Activated CD4-positive, alpha-beta T cell treated with anti-CD3 and anti-CD28 coated beads, Interleukin-2, Interleukin-4, amounts not matched to agents 100 ng/mL and 50 ng/mL, durations not matched to agents 16 hours and 8 hours (primary cell): ENCODE measurements at places on chromosomes 1 and 21.

- no peak for DNase-seq
Observed at GRCh38 chr21:43654806-43655489, 4.3 kb downstream of the HSF2BP start.

DNA sequence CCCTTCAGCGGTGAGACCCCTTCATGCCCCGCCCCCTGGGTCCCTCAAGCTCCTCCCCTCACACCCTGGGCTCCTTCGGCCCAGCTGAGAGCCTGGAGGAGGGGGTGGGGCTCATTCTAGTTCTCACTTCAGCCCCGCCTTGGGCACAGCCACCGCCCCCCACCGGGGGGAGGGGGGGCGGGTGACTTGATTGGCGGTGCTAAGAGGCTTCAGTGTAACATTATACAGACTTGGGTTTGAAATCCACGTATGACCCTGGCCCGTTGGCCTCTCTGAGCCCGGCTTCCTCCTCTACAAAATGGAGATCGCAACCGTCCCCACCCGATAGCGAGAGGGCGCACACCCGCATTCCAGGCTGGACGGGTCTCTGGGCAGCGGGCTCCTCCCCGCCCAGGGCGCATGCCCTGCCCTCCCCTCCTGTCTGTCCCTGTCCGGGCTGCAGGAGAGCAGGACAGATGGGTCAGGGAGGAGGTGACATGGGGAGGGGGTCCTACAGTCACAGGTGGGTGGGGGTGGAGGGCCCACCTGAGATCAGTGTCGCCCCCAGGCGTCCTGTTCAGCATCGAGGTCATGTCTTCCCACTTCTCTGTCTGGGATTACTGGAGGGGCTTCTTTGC, 5.1 kb downstream of the CLCNKB start:
- DNase-seq = peak; percentile 9

- DNase-seq = no peak
Observed at GRCh38 chr1:34697818-34698217, 57.0 kb upstream of the GJB5 start.

GRCh38 chr1:46479744-46480350, 9.8 kb upstream of the DMBX1 start:
- DNase-seq = no peak

DNA sequence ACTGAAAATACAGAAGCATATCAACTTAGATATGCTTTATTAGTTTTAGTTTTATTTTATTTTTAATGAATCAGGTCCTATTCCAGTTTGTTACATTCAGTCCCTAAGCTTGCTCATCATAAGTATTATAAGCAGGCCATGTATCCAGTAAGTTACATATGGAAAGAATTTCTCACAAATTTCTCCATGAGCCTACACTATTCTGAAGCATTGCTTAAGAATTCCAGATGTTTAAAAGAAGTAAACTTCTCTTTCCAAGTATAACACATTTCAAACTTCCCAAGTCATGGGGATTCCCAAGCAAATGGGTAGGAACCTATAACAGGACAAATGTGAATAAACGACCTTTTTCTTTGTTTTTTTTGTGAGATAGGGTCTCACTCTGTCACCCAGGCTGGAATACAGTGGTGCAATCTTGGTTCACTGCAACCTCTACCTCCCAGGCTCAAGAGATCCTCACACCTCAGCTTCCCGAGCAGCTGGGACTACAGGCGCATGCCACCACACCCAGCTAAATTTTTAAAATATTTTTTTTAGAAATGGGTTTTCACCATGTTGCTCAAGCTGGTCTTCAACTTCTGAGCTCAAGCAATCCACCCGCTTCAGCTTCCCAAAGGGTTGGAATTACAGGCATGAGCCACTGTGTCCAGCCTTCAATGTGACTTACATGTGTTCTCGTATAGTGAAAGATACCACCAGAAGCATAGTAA, 39.0 kb downstream of the ST7L start:
- DNase-seq = no peak

DNA sequence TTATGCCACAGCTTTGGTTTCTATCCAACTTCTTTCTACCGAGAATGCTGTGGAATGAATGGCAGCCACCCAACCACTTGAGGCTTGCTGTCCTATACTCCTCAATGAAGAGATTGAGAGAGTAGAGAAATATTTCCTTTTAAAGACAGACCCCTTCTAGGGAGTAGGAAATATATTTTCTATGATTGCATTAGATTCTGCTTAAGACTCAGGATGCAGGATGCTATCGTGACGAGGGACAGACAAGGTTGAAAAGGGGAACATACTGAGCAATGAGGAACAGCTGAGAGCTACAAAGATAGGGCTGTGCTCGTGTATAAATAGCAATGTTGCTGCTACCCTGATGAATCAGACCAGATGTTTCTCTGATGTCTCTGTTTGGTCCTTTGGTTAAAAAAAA, 7.1 kb upstream of the RASAL2 start:
- DNase-seq = no peak

DNA sequence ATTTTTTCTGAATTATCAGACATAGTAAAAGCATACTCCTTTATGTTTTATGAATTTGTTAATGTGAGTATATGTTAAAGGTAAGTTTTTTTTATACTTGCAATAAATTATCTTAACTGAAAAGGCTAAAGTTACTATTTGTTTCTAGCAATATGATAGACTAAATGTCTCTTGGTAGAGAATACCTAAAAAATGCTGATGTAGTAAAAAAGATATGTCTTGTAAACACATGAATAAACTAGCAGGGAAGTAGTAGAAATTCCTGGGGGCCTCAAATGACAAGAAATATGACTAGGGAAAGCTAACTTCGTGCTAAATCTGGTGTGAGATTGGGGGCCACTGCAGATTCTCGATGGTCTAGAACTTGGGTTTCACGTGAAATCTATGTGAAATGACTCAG, 188.1 kb upstream of the CACNA1E start:
- no peak for DNase-seq

DNA sequence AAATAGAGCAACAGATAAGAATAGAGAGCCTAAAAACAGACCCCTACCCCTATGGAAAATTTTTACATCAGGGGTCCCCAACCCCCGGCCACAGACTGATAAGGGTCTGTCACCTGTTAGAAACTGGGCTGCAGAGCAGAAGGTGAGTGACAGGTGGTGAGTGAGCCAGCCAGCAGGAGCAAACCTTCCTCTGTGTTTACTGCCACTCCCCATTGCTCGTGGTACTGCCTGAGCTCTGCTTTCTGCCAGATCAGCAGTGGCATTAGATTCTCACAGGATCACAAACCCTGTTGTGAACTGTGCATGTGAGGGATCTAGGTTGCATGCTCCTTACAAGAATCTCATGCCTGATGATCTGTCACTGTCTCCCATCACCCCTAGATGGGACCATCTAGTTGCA, 174.1 kb downstream of the FOXD2 start:
- DNase-seq = no peak

DNA sequence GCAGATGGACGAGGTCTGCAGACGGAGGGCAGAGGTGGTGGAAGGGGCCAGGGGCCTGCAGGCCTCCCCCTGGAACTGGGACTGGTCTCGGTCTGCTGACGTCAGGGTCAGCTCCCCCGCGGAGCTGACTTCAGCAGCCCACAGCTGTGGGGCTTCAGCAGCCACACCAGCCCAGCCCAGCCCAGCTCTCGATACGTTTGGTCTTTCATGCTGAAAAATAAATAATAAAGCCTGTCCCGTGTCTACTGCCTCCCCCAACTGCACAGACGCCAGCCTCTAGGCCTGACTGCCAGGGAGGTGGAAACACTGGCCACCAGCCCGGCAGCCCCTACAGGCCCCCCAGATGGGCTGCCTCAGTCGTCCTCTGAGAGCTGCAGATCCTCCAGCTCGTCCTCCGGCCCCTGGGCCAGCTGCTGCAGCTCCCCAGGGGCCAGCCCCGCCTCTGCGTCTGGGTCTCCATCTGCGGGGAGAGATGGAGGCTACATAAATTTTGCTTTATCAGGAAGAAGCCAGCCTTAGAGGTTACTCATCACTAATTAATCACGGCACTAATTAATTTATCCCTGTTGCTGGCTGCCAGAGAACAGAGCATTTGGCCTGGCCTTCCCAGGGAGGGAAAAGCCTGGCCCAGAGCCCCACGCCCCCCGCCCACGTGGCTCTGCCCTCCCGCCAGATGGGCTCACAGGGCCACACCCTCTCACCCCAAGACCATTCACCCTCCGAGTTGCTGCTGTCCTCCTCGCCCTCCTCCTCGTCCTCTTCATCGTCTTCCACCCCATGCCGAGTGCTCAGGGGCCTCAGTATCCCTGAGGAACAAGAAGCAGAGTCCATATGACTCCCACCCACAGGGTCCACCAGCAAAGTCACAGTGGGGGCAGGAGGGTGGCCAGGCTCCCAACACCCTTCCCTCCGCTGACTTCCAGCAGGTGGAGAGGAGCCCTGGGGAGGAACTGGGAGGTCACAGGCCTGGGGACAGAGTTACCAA, 14.4 kb downstream of the NOC2L start:
- DNase-seq = no peak

DNA sequence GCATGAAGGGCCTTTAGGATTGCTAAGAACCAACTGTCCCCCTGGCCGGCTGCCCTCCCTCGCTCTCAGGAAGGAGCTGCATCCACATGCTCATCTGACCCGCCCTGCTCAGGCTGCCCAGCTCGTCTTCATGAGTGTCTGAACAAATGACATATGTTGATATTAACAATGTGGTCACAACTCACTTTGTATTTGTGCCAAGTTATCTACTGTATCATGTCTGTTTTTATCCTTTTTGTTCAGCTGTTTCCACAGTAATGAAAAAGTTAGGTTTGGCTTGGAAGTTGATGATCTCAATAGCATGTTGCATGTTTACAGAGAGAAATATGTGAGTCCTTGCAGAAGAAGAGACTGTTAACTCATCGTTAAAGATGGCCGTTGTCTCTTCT, 75.1 kb downstream of the PHTF1 start:
- no peak for DNase-seq

DNA sequence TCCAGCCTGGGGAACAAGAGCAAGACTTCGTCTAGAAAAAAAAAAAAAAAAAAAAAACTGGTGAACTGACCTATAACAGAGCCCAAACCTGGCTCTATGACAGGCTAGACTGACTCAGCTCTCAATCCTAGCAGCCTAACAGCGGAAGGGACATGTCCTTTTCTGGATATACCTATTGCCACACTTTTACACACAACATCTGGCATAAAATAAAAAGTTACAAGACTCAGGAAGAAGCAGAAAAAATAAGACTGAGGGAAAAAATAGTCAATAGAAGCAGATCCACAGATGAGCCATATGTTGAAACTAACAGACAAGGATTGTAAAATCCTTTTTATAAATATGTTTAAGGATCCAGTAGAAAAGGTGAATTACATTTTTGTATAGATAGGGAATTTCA, 57.5 kb upstream of the IPO9 start:
- no peak for DNase-seq

DNA sequence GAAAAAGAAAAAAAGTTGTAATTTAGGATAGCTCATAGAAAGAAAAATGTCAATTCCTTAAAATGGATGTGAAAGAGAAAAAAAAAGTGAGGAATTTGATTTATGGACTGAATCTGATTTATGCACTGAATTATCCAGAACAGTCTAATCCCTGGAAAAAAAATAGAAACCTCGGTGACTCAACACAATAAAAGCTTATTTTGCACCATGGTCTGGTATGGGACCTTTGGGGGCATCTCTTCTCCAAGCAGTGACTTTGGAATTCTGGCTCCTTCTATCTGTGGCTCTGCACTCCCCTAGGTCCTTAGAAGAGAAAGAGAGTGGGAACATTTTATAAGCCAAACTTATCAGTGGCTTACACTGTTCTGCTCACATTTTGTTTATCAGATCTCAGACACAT, 471.7 kb upstream of the B3GALT2 start:
- DNase-seq = no peak

GRCh38 chr1:1630191-1630964, 1.6 kb upstream of the MMP23B start:
- peak; percentile 94 for DNase-seq

- no peak for DNase-seq
Observed at GRCh38 chr1:175808573-175808972, 65.2 kb upstream of the TNR start.

DNA sequence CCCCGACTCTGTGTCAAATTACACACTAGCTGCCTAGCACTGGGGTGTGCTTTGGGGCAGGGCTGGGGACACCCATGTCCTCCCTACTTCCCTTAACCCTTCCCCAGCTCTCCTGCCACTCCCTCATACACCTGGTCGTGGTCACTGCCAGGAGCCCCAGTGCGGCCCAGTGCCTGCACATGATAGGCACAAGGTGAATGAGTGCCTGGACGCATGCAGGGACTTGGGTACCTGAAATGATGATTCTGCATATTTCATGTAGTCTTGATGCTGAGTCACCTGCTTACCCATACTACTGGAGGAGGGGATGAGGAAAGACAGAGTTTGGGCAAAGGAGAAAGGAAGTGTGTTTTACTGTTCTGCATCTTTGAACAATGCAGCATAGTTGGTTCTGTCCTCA, 1.5 kb upstream of the VANGL2 start:
- no peak for DNase-seq

GRCh38 chr1:5381491-5381890, 610.7 kb downstream of the NPHP4 start:
- no peak for DNase-seq

GRCh38 chr1:182484067-182484466, 34.1 kb downstream of the RGSL1 start:
- DNase-seq = no peak

DNA sequence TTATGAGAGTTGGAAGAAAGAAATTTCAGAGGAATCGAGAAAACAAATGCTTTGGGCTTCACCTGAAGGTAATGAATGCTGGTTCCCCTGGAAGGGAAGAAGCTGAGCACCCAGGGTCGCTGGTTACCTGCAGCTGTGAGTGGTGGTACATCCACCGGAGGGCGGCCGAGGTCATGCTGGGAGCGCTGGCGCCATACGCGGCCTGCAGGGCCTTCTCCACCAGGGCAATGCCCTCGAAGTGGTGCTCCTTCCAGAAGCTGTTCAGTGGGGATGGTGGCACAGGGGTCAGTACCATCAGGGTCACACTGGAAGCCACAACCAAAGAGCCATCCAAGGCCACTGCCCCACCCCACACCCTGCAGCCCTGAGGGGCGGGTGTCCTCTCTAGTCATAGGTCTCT, 16.8 kb downstream of the MRTO4 start:
- no peak for DNase-seq

DNA sequence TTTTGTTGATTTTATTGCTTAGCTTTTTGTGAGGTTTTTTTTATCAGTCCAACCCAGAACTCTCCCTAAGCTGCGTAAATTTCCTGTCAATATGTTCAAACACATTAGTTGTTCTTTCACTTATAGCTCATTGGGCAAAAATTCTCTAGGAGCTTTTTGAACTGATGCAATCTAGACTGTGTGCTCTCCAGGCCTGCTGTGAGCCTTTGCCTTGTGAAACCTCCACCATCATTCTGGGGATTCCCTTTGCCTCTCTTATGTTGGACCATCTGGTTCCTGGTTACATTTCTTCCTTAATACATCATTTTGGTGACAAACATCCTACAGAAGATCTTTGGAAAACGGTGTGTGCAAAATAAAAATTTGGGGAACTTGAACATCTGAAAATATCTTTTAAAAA, 247.2 kb downstream of the LRRC7 start:
- DNase-seq = no peak

DNA sequence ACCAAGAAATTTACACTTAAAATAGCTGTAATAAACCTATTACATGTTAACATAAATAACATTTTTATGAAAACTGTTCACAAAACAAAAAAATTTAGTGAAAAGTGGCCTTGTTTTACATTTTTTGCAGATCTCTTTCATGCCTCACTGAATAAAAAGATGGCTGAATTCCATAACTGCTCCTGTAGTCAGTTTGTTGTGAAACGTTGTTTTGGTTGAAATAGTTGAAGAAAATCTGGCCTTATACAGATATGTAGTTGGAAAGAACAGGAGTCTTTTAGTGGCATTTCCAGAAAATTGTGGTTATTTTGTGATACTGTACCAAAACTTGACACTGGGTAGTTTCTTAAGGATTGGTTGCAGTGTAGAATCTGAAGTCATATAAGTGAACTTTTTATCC, 18.1 kb downstream of the ITSN1 start:
- no peak for DNase-seq
